Effector memory CD8-positive, alpha-beta T cell (primary cell): ENCODE measurements at places on chromosomes 12 and 14.

- H3K4me1 ChIP-seq, result no peaks in the 10 kb centered on the region
- no peak overlapping the region for H3K4me3 ChIP-seq
- DNase-seq, result no peak
- H3K27me3 ChIP-seq, result peaks cover 72% of the 10 kb centered on the region
- H3K27ac ChIP-seq, result no peak overlapping the region
Measured at GRCh38 chr14:69855180-69855832, 23.9 kb upstream of the SMOC1 start.

GRCh38 chr12:110865521-110865920 is 18.7 kb downstream of the CCDC63 start:
- no peak for DNase-seq
- H3K36me3 ChIP-seq, result no peaks in the 10 kb centered on the region
- no peaks in the 10 kb centered on the region for H3K4me1 ChIP-seq
- H3K27ac ChIP-seq, result no peak overlapping the region
- no peak overlapping the region for H3K4me3 ChIP-seq

DNA sequence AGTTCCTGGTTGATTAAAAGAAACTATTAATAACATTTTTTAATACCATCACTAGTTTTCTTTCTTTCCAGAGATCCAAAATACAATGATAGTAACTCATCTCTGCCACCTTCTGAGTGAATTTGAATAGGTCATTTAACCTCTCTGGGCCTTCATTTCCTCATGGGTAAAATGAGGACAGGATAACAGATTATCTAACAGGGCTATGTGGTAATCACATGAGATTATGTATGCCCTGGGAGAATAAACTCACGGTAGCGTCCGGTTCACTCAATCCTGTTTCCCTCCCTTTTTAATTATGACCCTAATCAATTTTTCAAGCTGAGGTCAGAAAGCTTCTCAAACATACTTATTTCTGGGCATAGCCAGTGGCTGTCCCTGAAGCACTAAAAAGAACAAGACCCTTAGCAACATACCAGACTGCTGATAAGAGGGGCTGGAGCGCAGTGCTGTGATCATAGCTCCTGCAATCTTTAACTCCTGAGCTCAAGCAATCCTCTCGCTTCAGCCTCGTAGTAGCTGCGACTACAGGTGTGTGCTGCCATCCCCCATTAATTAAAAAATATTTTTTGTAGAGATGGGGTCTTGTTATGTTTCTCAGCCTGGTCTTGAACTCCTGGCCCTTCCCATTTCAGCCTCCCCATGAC is 24.2 kb downstream of the ATXN2 start:
- H3K36me3 ChIP-seq, result peaks cover 4% of the 10 kb centered on the region
- peak overlapping the region; percentile 15 for H3K27ac ChIP-seq
- H3K4me3 ChIP-seq, result no peak overlapping the region
- no peak for DNase-seq
- H3K4me1 ChIP-seq, result peaks cover 25% of the 10 kb centered on the region

DNA sequence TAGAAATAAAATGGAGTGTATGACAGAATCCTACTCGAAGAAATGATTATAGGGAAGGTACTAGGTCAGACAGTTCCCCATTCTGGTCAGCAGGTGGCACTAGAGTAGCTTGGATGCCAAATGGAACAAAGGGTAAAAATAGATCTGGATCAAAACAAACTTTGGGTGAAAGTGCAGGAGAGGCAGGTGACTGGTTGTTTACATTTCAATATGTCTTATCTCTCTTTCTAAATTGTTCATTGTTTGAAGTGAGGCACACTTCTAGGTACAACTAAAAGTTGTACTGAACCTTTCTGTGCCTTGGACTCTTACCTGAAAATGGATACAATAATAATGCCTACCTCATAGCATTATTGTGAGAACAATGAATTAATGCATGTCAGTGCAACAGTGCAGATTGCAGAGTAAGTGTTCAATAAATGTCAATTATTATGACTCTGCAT is 62.0 kb upstream of the OSBPL8 start:
- peak; percentile 64 for DNase-seq
- no peak overlapping the region for H3K4me3 ChIP-seq
- no peaks in the 10 kb centered on the region for H3K36me3 ChIP-seq

DNA sequence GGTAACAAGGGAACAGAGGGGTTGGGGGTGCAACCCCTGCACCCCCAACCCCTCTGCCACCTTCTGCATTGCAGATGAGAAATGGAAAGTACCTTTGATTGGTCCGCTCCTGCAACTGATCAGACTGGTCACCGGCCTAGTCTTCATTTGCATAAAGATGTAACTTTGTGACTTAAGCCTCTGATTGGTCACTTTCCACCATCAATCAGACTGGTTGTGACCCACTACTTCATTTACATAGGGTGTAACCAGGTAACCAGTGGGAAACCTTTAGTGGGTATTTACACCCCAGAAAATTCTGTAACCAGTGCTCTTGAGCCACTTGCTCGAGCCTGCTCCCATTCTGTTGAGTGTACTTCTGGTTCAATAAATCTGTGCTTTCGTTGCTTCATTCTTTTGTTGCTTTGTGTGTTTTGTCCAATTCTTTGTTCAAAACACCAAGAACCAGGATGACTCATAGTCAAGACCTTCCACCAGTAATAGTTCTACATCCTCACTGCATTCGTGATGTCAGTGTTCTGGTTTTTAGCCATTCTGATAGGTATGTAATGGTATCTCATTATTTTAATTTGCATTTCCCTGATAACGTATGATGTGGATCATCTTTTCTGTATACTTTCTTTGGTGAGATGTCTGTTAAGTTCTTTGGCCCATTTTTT is 30.8 kb downstream of the LEMD3 start:
- H3K27me3 ChIP-seq, result no peaks in the 10 kb centered on the region
- no peak for DNase-seq
- no peak overlapping the region for H3K27ac ChIP-seq
- H3K4me1 ChIP-seq, result peaks cover 65% of the 10 kb centered on the region
- peaks cover 3% of the 10 kb centered on the region for H3K36me3 ChIP-seq

- H3K4me3 ChIP-seq, result peak overlapping the region; percentile 95
- peak overlapping the region; percentile 92 for H3K27ac ChIP-seq
- peaks cover 48% of the 10 kb centered on the region for H3K4me1 ChIP-seq
- no peaks in the 10 kb centered on the region for H3K27me3 ChIP-seq
Measured at GRCh38 chr12:21656905-21657325, 727 bp downstream of the LDHB start.

- DNase-seq, result no peak
- no peaks in the 10 kb centered on the region for H3K36me3 ChIP-seq
- H3K4me3 ChIP-seq, result no peak overlapping the region
- no peak overlapping the region for H3K27ac ChIP-seq
Measured at GRCh38 chr12:85600841-85601240, 235.4 kb downstream of the RASSF9 start.

- no peak overlapping the region for H3K27ac ChIP-seq
- H3K36me3 ChIP-seq, result no peaks in the 10 kb centered on the region
- no peaks in the 10 kb centered on the region for H3K27me3 ChIP-seq
- no peaks in the 10 kb centered on the region for H3K4me1 ChIP-seq
Measured at GRCh38 chr14:22423958-22424357, 165.1 kb downstream of the DAD1 start.
